ENCODE measurements at places on chromosomes 2 and 18.

DNA sequence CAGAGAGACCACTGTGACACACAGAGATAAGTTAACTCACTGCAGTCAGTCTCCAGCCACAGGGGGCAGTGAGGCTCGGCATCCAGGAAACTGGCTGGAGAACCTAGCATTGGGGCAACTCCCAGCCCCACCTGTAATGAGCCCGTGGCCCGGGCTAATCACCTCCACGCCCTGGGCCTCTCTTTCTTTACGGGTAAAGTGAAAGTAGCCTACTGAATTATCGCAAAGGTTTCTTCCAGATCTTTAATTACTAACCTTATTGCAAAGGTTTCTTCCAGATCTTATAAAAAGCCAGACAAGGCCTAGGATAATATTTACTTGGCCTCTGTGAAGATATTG lies 45.7 kb upstream of the ACAA2 start:
- DNase-seq = no peak

DNA sequence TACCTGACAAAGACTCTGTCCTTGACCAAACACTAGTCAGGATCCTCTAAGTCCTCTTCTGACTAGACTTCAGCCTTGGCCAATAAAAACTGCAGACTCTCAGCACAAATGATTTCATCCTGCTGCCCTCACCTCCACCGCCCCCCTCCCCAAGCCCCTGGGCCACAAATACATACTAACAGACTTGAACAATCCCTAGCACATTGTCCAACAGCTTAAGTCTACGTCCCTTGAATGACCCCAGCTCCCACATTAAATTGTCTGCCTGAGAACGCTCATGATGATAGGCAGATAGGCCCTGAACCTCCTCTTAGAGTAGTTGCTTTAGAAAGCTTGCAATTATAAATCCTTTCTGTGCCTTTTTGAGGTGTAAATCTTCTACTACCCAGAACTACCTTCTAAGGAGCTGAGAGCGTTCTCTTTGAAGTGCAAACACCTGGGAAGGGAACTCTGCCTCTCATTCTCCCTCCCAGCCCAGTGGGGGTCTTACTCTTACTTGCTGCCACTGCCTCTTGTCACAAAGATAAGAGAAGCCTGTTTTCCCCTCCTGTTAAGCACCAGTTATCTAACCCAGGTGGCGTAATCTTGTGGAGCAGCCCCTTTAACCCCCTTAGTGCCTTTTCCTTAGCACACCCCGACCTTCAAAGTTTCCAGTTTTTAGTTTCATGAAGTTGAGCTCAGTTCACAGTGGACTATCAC lies 1225.6 kb downstream of the LRP1B start:
- DNase-seq = no peak

DNA sequence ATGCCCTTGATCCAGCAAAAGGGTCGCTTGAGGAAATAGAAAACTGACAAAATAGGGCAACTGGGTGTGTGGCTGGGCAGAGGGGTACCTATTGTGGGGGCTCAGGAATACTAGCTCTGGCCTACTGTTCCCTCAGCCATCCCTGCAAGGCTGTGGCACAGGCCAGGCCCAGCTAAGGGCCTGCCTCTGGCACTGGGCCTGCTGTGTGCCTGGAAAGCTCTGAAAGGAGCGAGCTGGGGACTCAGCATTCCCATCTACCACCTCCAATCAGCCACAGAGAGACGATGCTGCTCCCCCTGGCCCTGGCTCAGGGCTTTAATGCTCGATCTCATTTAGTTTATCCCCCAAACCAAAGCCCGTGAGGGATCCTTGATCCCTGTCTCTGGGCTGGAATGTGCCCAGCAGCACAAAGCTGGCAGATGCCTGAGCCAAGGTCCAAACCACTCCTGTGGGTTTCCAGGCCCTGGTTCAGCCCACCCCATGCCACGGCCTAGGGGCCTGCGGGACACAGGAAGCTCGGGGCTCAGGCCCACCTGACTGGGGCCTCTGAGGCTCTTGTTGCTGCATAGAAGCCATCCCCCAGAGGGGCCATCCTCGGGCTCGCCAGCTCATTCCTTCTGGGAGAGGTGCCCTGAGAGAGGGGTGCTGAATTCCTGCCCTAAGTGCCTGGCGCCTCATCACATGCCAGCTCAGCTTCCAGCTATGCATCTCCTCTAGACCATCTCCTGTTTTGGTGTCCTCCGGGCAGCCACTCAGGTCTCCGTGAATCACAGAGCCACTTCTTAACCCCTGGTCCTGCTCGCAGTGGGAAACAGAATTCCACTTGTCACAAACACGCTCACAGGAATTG lies 43.0 kb upstream of the KCNF1 start:
- DNase-seq = peak; percentile 79

GRCh38 chr2:5365871-5366461 lies 326.2 kb upstream of the SOX11 start:
- DNase-seq = no peak

DNA sequence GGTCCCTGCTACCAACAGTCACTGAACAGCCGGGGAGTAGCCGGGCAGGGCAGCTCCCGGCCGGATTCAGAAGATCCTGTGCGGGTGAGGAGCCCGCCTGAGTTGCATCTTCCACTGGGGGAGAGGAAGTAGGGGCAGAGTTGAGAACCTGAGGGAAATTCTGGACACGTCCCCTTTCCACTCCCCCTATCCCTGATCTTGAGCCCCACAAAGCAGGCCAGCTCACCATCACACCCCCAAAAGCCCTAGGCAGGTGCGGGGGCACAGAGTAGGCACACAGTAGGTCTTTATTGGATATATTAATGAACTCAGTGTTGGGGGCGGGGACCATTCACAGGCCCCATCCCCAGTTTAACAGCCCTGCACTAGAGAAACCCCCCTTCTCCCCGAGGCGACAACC lies 81.9 kb upstream of the UXS1 start:
- no peak for DNase-seq
